Activated CD8-positive, alpha-beta memory T cell treated with anti-CD3 and anti-CD28 coated beads, Interleukin-2, amount 10 ng/mL, durations not matched to agents 7 days and 5 days (primary cell): ENCODE measurements at places on chromosomes 7 and 10.

GRCh38 chr7:70730451-70731110 is 401.4 kb upstream of the GALNT17 start:
- DNase-seq, result no peak

DNA sequence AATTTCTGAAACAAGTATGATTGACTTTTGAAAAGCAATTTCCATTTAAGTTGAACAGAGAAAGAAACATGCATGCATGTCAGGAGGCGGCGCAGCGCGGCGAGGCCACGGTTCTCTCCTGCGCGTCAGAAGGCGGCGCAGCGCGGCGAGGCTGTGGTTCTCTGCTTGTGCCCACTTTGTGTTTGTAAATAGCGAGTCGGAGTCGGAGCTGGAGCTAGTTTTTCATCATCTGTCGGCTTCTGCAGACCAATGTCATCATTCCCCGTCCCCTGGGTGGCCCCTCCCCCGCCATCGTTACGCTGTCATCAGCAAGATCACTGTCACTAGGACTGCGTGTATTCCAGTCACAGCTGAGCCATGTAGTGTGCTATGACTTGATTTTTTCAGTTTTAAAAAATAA is 49.2 kb downstream of the INPP5A start:
- DNase-seq, result no peak

DNA sequence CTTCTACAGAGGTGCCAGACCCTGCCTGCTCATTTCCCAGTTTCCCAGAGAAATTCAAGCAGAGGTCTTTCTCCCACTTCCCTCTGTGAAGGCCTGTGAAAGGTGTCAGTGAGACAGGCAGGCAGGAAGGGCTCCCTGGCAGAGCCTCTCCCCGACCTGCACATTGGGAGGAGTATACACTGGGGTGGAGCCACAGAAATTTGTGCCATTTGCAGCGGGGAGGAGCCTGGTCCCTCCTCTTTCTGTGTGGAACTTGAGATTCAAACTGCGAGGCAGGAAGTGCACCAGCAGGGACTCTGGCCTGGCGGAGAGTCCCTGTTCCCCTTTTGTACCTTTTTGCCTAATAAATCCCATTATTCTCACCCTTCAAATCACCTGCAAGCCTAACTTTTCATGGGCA is 54.6 kb upstream of the OPN4 start:
- no peak for DNase-seq

GRCh38 chr10:132842397-132842796 is 56.5 kb upstream of the NKX6-2 start:
- DNase-seq, result no peak

DNA sequence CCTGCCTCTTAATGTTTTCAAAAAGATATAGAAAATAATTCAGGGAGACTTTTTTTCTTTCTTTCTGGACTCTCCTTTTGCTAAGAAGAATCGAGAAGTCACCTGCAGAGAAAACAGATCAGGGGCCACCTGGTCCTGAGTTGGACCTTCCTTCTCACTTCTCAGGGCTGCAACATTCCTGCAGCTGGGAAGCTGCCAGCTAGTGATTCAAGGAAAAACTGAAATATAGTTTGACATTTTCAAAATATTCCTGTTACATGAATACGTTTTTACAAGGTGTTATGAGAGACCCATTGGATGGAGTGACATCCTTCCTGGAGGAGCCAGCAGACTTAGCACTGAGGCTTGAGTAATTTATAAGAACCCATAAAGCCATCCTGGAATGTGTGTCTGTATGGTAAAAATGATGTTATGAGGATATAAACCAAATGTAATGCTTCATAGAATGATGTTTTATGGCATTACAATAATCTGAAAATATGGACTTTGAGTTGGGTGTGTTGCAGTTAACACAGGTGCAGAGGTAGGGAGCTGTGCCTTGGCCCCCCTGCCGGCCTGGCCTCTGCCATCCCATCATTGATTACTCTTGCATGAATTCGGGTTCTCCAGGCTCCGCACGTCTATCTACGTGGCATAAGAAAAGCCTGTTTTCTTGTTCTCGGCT is 149.7 kb downstream of the PAXIP1 start:
- DNase-seq, result no peak

DNA sequence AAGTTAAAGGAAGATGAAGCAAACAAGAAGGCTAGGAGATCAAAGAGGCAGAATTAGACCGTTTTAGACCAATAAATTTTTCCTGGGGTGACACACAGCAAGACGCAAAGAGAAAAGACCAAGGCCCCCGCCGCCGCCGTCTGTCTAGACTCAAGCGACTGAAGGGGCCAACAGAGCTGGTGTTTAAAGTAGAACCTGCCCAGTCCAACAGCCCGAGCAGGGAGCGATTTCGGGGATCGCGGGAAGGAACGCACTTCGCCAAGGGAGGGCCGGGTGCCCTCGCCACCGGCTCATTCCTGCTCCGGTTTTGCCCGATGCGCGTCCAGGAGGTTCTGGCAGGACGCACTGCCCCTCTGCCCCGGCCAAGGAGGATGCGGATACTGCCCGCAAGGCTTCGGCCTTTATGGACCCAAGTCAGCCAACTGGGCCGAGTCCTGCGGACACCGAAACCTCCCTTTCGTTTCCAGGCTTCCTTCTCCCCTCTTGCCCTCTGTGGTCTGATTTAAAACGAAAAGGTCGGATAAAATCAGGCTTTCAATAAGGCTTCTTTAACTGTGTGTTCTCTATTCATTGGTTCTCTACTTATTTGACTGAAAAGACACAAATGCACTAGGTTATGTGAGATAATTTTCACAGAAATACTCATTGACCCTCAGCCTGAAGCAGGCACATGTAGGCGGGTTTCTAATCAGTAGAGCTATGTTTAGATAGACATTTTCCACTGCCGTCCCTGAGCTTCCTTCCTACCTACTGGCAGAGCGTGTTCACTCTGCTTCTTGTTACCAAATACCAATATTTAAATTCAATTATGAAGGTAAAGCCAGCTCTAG is 2.2 kb upstream of the HOXA7 start:
- DNase-seq, result no peak
